NCI-H1417 treated with DMSO at 0.1 percent for 48 hours (cell line): ENCODE measurements at places on chromosomes 11 and 22.

DNA sequence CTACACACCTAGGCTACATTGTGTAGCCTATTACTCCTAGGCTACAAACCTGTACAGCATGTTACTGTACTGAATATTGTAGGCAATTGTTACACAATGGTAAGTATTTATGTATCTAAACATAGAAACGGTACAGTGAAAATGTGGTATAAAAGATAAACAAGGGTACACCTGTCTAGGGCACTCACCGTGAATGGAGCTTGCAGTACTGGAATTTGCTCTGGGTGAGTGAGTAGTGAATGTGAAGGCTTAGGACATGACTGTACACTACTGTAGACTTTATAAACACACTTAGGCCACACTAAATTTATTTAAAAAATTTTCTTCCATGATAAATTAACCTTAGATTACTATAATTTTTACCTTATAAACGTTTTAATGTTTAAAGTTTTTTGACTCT is 171.7 kb upstream of the NCAM1 start:
- no peak for DNase-seq

- no peak for DNase-seq
Measured at GRCh38 chr11:111095327-111095726, 150.2 kb upstream of the POU2AF2 start.

- no peak for DNase-seq
Measured at GRCh38 chr11:15213471-15214231, 98.9 kb downstream of the INSC start.

DNA sequence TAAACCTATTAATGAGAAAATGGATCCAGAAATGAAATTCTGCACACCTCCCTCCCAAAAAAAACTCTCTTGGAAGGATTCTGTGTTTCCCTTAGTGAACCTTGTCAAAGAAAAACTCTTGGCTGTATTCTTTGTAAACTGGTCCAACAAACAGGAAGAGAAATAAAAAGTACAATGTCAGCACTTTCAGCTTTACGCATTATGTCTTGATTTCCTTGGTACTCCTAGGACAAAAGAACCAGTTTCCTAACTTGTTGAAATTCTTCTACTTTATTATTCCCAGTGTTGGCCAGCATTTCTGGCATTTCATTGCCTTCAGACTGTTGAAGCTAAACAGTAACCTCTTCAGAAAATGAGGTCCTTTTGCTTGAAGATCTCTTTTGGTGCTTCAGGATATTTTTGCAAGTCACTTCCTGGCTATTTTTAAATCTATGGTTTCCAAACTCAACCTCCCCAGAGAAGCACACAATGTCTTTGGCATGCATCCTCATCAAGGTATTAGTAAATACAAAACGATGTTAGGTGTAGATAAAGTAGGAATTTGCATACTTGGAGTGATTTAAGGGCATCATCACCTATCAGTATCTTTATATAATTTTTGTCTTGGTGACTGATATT is 342.7 kb downstream of the AASDHPPT start:
- no peak for DNase-seq

- no peak for DNase-seq
Measured at GRCh38 chr11:112941104-112941503, 20.1 kb upstream of the NCAM1 start.
